CD4-positive, alpha-beta T cell treated with Interleukin-12 subunit alpha and Interleukin-12 subunit beta, for 1 hour (primary cell): ENCODE measurements at places on chromosomes 16 and 17.

DNA sequence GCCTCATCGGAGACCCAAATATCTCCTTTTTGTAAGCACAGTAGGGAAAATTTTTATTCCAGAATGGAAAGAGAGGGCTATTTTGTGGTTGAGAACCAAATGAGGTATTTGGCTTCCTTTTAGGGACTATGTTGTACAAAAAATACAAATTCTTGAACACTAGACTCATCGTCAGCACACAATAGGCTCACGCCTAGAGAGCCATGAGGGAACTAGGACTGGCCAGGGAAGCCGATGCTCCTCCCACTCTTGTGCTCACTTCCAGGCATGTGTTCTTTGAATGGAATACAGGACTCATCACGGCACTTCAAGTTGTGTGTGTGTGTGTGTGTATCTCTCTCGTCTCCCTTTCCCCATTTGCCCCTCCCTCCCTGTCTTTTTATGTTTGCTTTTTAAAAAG lies 17.8 kb upstream of the BLMH start:
- no peak for DNase-seq

DNA sequence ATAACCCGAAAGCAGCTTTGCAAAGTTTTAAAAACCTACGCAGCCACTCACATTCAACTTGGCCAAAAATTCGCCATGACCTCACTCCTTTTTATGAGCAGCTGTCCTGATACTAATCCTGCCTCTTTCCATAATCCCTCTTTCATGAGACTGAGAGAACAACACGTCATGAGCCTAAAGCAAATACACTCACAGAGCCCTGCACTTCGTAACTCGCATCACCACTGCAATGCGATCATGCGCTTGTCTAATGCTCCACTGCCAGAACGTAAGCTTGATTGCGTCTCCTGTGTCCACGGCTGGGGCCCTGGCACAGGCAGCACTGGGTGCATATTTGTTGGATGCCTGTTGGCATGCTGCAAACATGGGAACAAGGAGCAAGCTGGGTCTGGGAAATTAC lies 36.2 kb downstream of the CDRT4 start:
- DNase-seq: no peak

DNA sequence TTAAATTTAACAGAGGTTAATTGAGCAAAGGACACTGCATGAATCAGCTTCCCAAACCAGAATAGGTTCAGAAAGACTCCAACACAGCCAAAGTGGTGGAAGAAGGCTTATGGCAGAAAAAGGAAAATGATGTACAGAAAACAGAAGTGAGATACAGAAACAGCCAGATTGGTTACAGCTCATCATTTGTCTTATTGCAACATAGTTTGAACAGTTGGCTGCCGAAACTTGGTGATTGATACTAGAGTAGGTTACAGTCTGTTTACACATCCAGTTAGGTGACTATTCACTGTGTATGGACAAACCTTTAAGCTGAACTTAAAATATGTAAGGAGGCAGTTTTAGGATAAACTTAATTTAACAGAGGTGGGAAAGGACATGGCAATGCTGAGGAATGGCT lies 18.3 kb downstream of the TMEM100 start:
- DNase-seq: no peak

DNA sequence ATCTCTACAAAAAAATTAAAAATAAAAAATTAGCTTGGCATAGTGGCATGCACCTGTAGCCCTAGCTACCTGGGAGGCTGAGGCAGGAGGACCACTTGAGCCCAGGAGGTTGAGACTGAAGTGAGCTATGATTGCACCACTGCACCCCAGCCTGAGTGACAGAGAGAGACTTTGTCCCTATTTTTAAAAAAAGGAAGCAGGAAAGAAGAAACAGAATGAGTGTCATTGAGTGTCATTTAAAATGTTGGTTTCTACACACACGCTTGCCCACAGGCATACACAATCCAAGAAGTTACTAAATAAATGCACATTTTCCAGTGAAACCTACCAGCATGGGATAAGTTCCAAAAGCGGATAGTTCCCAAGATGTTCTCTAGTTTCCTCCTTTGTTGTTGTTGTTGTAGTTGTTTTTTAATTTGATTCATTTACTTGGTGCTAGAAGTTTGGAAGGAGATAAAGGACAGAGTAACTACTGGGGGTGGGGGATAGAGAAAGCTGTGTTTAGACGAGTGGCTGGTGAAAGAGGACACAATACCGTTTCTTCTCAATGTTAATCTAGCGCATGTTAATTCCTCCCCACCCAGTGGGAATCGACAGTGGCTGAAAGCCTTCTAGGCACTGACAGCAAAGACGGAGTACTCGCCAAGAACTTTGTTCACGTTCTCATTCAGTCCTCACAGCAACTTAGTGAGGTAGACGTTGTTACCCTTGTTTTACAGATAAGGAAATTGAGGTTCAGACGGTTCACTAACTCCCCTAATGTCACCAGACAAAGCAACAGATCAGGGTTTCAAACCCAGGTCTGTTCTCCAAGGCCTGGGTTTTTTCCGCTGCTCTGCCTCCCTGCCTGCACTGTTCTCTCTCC lies 17.3 kb downstream of the MRPS23 start:
- DNase-seq: no peak

GRCh38 chr17:2924211-2924610 lies 128.0 kb downstream of the RAP1GAP2 start:
- no peak for DNase-seq
